Mesothelial cell of epicardium (in vitro differentiated cells): ENCODE measurements at places on chromosomes 5 and 9. TPM values are rescaled to one million over a fixed set of nuclear protein-coding genes. Genes with fewer than 3 reads are reported as not detected.

Gene NRARP
- 7.4 to 9.6 TPM (median 9.2 TPM) in 3 replicates for total RNA-seq

Gene SPINK1
- total RNA-seq, result 1.0 to 3.3 TPM (median 1.4 TPM) in 3 replicates

Gene C7
- 18.2 to 22.6 TPM (median 20.7 TPM) in 3 replicates for total RNA-seq

Gene CDH6
- total RNA-seq, result 0.18 to 0.54 TPM (median 0.47 TPM) in 3 replicates

Gene SAXO1
- total RNA-seq, result 0.13 to 0.43 TPM (median 0.38 TPM) in 3 replicates

Gene ALDH7A1
- 111 to 119 TPM (median 111 TPM) in 3 replicates for total RNA-seq

Gene SLC36A1
- 13.0 to 14.7 TPM (median 14.5 TPM) in 3 replicates for total RNA-seq

Gene TMEM232
- 5.2 to 6.5 TPM (median 5.7 TPM) in 3 replicates for total RNA-seq

- peaks cover 18% of the 10 kb centered on the region for H3K4me1 ChIP-seq
- no peak overlapping the region for H3K27ac ChIP-seq
- no peaks in the 10 kb centered on the region for H3K36me3 ChIP-seq
- peaks cover 64% of the 10 kb centered on the region for H3K27me3 ChIP-seq
Observed at GRCh38 chr5:58582019-58582802, 664 bp upstream of the RAB3C start.

DNA sequence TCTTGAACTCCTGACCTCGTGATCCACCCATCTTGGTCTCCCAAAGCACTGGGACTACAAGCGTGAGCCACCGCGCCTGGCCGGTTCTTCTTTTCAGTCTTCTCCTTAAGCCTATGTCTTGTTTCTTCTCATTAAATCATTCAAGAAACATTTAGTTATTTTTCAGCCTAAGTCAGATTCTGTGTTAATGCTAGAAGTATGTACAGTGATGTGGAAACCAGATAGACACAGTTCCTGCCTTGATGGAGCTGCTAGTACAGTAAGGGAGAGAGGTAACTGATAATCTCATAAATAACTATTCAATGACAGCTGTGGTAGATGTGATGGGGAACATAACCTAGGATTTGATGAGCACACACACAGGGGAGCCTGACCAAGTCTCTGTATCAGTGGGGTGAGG is 46.3 kb upstream of the NR3C1 start:
- no peaks in the 10 kb centered on the region for H3K27me3 ChIP-seq
- H3K4me1 ChIP-seq, result peaks cover 10% of the 10 kb centered on the region
- no peak overlapping the region for H3K4me3 ChIP-seq
- DNase-seq, result no peak

GRCh38 chr5:16943846-16944678 is 8.0 kb upstream of the MYO10 start:
- H3K27me3 ChIP-seq, result peaks cover 8% of the 10 kb centered on the region
- no peak overlapping the region for H3K27ac ChIP-seq
- H3K4me1 ChIP-seq, result no peaks in the 10 kb centered on the region
- no peak for DNase-seq

GRCh38 chr9:88678431-88678830 is 143.5 kb downstream of the NXNL2 start:
- no peak for DNase-seq
- no peaks in the 10 kb centered on the region for H3K27me3 ChIP-seq
- H3K4me1 ChIP-seq, result peaks cover 26% of the 10 kb centered on the region
- no peak overlapping the region for H3K4me3 ChIP-seq
- no peak overlapping the region for H3K27ac ChIP-seq

DNA sequence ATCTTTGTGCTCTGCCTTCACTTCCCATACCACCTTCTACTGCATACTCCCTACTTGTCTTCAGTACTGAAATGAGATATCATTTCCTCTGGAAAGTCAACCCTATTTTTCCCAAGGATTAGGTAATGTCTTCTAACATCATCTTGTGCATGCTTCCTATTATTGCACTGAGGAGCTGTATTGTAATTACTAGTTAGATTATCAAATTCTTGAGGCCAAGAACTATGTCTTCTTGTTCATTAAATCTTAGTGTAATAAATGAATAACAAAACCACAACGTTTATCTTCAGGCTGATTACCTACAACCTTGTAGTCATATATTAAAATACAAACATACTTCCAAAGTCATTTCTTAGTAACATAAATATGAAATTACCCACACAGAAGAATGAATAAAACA is 87.9 kb upstream of the POU5F2 start:
- H3K27me3 ChIP-seq, result no peaks in the 10 kb centered on the region
- no peak overlapping the region for H3K27ac ChIP-seq
- H3K36me3 ChIP-seq, result peaks cover 25% of the 10 kb centered on the region
- DNase-seq, result no peak
- no peak overlapping the region for H3K4me3 ChIP-seq
- no peaks in the 10 kb centered on the region for H3K4me1 ChIP-seq

DNA sequence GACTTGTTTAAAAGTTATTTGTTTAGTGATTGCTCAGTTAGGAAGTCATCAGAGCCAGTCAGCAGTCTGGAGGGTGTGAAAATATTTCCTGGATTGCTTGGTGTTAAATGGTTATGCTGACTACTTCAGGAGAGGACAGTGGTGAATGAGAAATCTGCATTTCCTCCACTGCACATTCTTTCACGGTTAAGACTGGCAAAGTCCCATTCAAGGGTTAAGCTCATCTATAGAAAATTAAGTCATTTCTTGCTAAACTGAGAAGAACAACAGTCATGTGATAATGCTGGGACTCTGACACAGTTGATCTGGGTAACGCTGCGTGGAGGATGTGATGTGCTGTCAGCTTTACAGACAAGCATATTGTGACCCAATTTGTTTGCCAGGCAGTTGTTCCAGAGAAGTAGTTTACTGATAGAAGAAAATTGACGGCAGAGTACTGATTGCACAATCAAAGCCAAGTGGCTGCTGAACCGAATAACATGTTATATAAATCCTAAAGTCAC is 80.4 kb downstream of the GRAMD2B start:
- no peaks in the 10 kb centered on the region for H3K36me3 ChIP-seq
- no peaks in the 10 kb centered on the region for H3K27me3 ChIP-seq
- H3K4me3 ChIP-seq, result no peak overlapping the region
- no peak for DNase-seq
- no peak overlapping the region for H3K27ac ChIP-seq
- no peaks in the 10 kb centered on the region for H3K4me1 ChIP-seq

DNA sequence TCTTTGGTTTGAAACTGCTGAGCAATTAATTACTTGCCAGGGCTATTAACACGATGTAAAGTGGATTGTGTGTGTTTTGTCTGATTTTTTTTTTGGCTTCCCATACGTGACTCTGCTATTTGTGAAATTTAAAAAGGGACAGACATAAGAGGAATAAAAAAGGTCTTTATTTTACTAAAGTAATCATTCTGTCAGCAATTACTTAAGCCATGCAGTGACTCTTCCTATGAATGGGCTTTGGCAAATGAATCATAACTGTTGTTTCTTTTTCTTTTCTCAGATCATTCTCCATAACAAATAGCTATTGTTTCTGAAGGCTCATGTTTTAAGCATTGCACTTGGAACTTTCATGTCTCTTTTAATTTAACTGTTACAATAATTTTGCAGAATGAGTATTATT is 461.3 kb upstream of the RORB start:
- H3K27ac ChIP-seq, result no peak overlapping the region
- no peaks in the 10 kb centered on the region for H3K27me3 ChIP-seq
- no peak for DNase-seq

DNA sequence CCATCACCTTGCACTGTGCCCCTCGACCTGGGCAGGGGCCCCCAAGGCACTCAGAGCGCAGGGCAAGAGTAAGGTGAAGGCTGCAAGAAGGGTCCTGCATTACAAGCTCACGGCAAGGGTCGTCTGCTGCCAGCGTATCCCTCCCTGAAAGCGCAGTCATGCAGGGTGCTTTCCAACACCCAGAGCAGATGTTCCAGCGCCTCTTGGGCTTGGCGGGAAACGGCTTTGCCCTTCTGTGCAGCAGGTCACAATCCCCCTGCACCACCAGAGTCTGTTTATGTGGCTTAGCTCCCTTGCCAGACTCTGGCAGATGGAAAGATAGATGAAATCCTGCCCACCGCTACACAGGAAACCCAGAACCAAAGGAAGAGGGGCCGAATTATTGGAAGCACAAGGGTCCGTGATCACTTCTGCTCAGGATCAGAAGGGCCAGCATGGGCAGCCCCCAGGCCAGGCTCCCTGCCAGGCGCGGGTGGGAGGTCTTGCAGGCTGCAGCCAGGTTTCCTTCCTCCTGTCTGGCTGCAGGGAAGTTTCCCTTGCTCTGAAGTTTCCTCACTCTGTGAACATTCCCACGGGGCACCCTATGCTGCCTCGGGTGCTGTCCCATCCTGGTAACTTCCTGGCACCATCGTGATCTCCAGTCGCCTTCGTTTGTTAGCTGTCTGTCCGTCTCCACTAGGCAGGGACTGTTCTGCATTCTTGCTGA is 132.2 kb downstream of the ZNF354C start:
- no peak for DNase-seq
- no peaks in the 10 kb centered on the region for H3K27me3 ChIP-seq
- H3K4me1 ChIP-seq, result peaks cover 14% of the 10 kb centered on the region
- no peak overlapping the region for H3K27ac ChIP-seq

- no peak overlapping the region for H3K4me3 ChIP-seq
- H3K27me3 ChIP-seq, result no peaks in the 10 kb centered on the region
- DNase-seq, result no peak
- peaks cover 39% of the 10 kb centered on the region for H3K4me1 ChIP-seq
- H3K27ac ChIP-seq, result no peak overlapping the region
- no peaks in the 10 kb centered on the region for H3K36me3 ChIP-seq
Observed at GRCh38 chr5:179268966-179269693, 76.1 kb downstream of the ADAMTS2 start.

GRCh38 chr5:99949361-99949760 is 585.8 kb upstream of the FAM174A start:
- H3K27me3 ChIP-seq, result peaks cover 6% of the 10 kb centered on the region
- no peaks in the 10 kb centered on the region for H3K4me1 ChIP-seq
- H3K4me3 ChIP-seq, result no peak overlapping the region
- no peaks in the 10 kb centered on the region for H3K36me3 ChIP-seq
- no peak overlapping the region for H3K27ac ChIP-seq
- DNase-seq, result no peak

DNA sequence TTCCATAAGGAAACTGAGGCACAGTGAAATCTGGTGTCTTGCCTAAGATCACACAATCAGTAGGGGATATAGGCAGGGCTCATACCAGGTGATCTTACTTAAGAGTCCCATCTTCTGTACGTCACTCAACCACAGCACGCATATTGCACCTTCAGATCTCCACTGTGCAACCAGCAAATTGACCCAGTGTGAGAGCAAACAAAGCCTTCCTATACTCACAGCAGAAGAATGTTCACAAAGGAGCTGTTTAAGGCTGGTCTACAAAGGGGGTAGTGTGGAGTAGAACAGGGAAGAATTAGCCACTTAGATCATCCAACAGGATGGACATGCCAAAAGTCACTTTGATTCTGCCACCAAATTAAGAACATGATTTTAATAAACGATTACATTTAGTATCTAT is 305.9 kb downstream of the SLIT3 start:
- peaks cover 13% of the 10 kb centered on the region for H3K4me1 ChIP-seq
- DNase-seq, result no peak
- no peak overlapping the region for H3K27ac ChIP-seq
- H3K27me3 ChIP-seq, result peaks cover 6% of the 10 kb centered on the region
- H3K4me3 ChIP-seq, result no peak overlapping the region

DNA sequence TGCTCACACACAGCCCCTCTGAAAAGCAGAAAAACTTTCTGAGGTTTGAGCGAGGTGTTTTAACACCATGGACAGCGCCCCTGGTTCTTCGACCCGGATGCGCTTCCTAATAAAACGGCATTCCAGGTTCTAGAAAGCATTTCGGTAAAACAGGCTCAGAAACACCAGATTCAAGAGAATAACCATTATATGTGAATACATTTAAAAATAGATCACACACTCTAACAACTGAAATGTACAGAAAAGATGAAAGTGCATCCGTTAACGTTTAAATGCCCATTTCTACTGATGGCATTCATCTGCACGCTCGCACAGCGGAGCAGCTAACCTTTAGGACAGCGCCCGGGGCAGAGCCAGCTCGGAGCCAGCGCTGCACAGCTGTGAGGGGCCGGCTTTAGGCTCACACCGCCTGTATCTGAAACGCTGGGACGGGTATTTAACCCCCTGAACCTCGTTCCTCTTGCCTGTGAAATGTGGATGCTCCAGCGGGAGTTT is 26.3 kb upstream of the TENT4A start:
- no peak for DNase-seq
- H3K27me3 ChIP-seq, result peaks cover 34% of the 10 kb centered on the region
- no peak overlapping the region for H3K27ac ChIP-seq
